ENCODE measurements at places on chromosomes 2 and 18.

GRCh38 chr2:27621524-27621923, 7.3 kb downstream of the CCDC121 start:
- no peak for DNase-seq

- no peak for DNase-seq
Observed at GRCh38 chr18:73286584-73286983, 418.8 kb upstream of the NETO1 start.

DNA sequence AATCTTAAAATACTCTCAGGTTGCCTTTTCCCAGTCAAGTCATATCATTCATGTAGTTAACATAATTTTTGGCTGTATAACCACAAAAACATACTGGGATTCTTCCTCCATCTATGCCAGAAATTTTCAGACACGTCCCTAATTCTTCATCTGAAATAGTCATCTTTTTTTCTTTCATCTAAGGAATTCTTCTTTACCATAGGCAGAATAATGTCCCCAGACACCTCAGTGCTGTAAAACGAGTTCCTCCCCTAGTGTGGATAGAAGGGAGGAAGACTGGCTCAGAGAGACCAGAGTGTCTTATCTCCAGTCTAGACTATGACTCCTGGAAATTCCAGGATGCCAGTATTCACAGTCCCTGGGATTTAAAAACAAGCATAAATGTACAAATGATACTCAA, 127.8 kb downstream of the MREG start:
- DNase-seq, result no peak

- no peak for DNase-seq
Observed at GRCh38 chr2:149686136-149687051, 98.8 kb upstream of the MMADHC start.

- DNase-seq, result no peak
Observed at GRCh38 chr2:237280939-237281338, 133.0 kb downstream of the COL6A3 start.

DNA sequence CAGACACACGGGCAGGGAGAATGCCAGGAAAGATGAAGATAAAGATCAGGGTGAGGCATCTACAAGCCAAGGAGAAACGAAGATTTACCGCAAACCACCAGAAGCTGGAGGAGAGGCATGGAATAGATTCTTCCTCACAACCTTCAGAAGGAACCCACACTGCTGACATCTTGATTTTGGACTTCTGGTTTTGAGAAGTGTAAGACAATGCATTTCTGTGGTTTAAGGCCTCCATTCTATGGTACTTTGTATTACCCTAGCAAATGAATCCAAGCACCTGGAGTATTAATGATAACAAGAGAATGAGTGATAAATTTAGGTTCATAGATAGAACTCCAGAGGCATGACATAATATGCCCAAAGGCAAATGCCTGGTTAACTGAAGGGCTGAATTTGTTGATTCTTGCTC, 11.8 kb upstream of the FN1 start:
- no peak for DNase-seq

GRCh38 chr2:143261986-143262385, 132.8 kb downstream of the ARHGAP15 start:
- peak; percentile 82 for DNase-seq
